Fibroblast of skin of left quadriceps (primary cell): ENCODE measurements at places on chromosomes 16 and 17.

DNA sequence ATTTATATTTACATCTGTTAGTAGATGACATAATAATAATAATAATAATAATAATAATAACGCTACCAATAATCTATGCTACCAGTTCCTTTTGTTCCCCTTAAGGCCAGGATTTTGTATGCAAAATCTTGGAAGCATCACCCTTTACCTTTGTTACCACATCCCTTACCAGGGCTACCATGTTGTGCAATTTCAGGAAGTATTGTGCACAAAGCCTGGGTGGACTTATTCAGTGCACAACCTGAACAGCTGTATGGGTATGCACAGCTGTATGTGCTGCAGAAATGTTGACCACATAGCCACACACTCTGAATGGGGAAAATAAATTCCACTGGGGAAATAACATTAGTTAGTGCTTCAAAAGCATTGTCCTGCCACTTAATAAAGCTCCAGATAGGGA lies 19.9 kb upstream of the CALB2 start:
- no peak for DNase-seq

DNA sequence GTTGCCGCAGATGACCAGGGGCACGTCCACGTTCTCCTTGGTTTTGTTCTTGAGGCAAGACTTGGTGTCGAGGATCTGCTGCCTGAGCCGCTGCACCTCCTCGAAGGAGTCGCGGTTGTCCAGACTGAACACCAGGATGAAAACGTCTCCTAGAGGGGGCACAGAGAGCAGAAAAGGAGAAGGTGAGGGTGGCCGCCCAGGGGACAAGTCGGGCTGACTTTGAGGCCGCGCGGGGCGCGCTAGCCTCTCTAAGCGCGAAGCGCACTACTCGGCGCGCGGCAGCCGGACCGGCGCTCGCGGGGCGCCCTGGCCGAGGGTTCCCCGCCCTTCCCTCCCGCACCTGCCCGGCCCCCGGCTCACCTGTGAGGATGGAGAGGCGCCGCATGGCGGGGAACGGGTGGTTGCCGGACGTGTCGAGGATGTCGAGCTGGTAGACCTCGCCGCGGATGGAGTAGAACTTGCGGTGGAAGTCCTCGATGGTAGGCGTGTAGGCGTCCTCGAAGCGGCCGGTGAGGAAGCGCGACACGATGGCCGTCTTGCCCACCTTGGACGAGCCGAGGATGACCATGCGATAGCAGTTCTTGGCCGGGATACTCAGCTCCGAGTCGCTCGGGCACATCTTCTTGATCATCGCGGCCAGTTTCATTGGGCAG lies 533 bp downstream of the RASD1 start:
- DNase-seq: no peak

DNA sequence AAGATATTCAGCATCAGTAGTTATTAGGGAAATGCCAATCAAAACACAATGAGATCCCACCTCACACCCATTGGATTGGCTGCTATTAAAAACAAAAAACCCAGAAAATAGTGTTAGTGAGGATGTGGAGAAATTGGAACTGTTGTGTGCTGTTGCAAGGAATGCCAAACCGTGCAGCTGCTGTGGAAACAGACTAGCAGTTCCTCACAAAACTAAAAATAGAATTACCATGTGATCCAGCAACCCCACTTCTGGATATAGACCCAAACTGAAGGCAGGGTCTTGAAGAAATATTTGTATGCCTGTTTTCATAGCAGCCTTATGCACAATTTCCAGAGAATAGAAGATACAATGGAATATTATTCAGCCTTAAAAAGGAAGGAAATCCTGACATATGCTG lies 46.0 kb downstream of the FOXK2 start:
- no peak for DNase-seq

DNA sequence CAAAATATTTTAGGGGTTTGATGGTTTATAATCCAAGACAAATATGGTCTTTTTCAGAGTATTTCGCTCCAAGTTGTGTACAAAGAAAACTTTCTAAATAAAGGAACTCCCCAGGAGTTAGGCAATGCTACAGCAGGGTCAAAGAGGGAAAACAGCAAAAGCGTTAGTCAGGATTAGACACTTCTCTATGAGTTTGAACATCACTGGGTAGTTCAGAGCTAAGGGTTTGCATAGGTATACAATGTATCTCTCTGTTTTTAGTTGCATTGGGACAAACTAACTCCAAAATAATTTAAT lies 34.8 kb downstream of the FAM20A start:
- DNase-seq: no peak

DNA sequence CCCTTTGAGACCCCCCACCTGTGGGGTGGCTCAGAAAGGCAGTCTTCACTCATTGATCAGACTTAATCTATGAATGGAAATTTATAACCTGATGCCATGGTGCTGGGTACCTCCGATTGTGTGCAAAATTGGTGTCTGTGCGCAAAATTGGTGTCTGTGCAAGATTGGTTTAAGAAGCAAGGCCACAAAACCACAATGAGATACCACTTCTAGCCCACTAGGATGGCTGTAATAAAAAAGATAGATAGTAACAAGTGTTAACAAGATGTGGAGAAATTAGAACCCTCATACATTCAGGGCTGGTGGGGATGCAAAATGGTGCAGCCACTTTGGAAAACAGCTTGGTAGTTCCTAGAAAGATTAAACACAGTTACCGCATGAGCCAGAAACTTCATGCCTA lies 13.9 kb upstream of the CSNK2A2 start:
- no peak for DNase-seq

DNA sequence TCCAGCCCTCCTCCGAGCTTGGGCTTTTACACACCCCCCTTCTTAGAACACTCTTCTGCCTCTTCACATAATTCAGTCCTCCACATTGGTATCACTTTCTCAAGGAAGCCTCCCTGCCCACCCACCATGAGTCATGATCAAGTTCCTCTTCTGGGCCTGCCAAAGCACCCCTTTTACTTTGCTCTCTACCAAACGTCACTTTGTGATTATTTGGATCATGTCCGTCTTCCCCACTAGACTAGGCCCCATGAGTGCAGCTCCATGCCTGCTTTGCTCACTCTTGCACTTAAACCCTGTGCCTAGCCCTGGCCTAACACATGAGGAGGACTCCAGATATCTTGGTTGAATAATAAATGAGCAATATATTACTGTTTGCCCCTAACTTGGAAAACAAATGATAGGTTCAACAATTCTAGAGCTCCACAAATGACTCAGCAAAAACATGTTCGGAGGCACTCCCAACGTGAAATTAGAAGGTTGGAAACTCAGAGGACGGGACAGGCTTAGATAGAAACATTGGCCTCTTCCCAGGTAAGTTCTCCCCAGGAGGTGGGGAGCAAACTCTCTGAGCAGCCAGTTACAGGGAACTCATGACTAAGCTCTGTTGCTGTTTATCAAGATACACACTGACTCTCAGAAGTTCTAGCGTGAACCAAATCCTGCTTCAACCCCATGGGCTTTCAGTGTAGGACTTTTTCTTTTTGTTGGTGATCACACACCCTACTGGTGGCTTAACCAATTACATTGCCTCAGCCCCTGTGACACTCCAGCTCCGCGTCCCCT lies 28.3 kb downstream of the G6PC1 start:
- DNase-seq: peak; percentile 41

DNA sequence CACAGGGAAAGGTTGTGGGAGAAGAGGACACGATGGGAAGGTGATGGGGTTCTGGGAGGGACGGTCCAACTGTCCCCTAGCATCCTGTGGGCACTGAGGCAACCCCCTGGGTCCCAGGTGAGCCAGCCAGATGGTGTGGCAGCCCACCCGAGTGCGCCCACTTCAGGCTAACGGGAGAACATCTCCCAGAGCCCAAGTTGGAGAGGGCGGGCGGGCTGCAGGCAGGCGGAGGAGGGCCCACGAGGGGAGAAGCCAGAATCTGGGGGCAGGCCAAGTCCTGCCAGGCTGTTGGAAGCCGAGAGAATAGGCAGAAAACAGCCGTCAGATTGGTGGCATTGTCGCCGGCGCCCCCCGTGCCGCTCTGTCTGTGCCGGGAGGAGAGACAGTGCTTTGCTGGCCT lies 13.8 kb upstream of the ABCC3 start:
- DNase-seq: no peak

GRCh38 chr17:83012868-83013778 lies 66.3 kb upstream of the METRNL start:
- peak; percentile 88 for DNase-seq
